Heart left ventricle (tissue), 16 donors: ENCODE measurements at places on chromosomes 1 and 21. TPM values are rescaled to one million over a fixed set of nuclear protein-coding genes. Genes with fewer than 3 reads are reported as not detected.
A peak's percentile ranks its signal among the peaks of the same experiment; 100 is the strongest.

The DISC1 gene
- total RNA-seq, result 12.8 TPM

The CNTN2 gene
- not detected for total RNA-seq

The NPR1 gene
- total RNA-seq, result 24.7 TPM

The ADPRS gene
- 16.4 TPM for total RNA-seq

The KRTAP12-1 gene
- not detected for total RNA-seq

The MAP10 gene
- 4.8 TPM for total RNA-seq

The DIO1 gene
- total RNA-seq, result not detected

The KCNK2 gene
- not detected for total RNA-seq

- DNase-seq, result no peak
Observed at GRCh38 chr1:36487906-36488305, 5.2 kb upstream of the CSF3R start.

DNA sequence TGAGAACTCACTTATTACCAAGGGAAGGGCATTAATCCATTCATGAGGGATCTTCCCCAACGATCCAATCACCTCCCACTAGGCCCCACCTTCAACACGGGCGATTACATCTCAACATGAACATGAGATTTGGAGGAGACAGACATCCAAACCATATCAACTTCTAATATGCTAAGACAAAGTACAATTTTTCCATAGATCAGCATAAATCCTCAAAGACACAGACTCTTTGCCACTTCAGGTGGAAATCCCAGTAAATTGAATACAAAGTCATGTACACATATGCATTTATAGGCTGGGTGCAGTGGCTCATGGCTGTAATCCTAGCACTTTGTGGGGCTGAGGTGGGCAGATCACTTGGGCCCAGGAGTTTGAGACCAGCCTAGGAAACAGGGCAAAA lies 18.8 kb upstream of the CXADR start:
- DNase-seq, result no peak

GRCh38 chr1:81754424-81754823 lies 46.3 kb upstream of the ADGRL2 start:
- DNase-seq, result no peak

GRCh38 chr1:214864896-214865688 lies 217.4 kb upstream of the KCNK2 start:
- no peak for DNase-seq

GRCh38 chr1:11691302-11691914 lies at the start of gene DRAXIN:
Gene DRAXIN (plus strand): TSS chr1:11691710. CDS start chr1:11706259, 14,549 bp downstream.
- DNase-seq, result no peak

DNA sequence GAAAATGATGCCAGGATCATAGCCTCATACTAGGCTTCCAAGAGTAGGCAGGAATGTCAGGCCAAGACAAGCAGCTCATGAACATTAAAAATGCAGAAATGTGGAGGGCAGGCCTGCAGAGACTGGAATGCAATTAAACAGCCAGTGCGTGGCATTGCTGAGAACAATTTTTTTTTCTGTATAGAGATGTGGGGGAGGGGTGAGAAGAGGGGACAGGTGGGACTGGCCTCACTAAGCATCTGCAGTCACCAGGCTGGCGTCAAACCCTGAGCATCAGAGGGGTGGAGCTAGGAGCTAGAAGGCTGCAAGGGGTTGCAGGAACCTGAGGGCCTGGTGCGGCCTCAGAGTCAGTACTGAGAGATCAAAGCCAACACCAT lies 114.1 kb downstream of the TNR start:
- no peak for DNase-seq

DNA sequence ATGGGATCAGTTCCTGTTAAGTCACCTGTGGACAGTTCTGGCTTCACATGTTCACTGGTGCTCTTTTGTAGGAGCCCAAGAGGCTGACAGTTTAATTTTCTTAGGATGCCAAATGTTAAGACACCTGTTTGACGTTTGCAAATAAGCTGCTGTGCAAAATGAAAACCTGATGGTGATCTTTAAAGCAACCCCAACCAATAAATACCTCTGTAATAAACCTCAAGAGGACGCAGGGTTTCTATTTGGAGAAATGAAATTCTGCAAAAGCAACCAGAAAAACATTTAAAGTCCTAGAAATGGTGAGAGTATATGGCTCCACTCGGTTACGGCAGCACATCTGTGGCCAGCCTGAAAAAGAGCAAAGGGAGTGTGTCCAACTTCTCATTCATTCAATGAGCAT lies 5.7 kb upstream of the RHEX start:
- DNase-seq, result no peak

DNA sequence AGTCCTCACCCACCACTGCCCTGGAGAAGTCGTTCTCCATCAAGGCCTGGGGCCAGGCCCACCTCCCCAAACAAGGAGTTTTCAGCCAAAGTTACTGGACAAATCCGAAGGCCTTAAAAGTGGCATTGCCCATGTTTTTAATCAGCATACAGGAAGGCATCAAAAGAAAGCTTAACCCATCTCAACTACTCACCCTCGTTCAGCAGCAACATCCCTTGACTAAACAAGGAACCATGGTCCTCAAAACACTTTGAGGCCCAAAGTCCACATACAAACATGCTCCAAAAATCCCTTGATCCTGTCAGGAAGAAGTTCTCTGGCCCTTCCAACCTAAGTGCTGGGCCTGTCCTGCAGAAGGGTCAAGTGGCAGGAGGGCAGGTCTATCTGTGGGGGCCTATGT lies 1.6 kb downstream of the CAPZB start:
- no peak for DNase-seq

DNA sequence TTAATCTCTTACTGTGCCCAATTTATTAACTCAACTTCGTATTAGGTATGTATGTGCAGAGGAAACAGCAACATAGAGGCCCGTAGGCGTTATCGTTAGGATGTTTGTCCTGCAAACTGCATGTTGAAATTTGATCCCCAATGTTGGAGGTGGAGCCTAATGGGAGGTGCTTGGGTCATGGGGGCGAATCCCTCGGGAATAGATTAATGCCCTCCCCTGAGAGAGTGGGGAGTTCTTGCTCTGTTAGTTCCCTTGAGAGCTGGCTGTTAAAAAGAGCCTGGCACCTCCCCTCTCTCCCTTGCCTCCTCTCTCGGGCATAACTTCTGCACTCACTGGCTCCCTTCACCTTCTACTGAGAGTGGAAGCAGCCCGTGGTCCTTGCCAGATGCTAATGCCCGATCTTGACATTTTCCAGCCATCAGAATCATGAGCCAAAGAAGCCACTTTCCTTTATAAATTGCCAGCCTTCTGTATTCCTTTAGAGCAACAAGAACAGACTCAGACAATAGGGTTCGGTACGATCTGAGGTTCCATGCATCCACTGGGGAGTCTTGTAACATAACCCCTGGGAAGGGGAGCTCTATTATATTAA lies 149.0 kb upstream of the RAB4A start:
- DNase-seq, result no peak

DNA sequence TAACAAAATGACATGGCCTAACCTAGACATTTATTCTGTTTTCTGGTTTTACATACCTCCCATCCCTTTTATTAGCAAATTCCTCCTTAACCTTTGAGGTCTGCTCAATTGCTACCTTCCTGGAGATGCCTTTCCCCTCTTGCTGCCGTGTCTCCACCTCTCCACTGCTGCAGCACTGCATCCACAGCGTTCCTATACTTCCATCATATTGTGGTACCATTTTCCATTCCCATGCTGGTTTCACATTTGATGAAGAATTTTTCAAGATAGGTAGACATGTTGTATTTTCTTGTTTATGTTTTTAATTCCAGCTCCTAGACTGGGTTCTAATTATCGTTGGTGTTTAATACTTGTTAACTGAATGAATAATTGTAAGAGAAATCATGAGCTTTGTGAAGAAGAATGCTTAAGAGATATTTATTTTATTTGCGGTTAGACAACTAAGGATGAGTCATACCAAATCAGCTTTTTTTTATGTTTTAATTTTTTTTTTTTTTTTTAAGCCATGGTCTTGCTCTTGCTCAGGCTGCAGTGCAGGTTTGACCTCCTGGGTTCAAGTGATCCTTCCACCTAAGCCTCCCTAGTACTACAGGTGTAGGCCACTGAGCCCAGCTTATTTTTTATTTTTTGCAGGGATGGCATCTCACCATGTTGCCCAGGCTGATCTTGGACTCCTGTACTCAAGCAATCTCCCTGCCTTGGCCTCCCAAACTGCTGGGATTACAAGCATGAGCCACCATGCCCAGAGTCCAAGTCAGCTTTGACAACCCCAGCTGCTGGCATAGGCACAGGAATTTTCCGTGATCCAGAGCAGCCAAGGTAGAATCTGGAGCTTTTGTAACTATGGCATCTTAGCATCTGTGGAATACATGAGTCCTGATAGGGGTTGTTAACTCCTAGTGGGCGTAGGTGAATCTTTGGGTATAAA lies 44.0 kb downstream of the ATP6V1G3 start:
- DNase-seq, result no peak

DNA sequence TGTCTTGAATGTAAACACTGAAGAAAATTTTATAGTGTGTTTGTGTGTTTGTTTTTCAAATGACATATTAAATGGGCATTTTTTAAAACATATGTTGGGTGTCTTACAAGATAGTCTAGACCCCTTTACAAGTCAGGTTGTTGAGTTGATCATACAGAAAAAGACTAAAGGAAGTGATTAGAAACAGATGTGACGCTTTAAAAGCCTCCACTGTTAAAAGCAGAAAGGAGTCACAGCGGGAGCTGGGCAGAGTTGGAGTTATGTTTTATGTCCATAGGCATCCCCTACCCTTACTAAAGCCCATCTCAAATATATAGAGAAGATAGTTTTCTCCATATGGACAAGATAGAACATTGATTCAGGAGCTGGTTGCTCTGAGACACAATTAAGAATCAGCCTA lies 393.9 kb downstream of the PLPP3 start:
- no peak for DNase-seq

DNA sequence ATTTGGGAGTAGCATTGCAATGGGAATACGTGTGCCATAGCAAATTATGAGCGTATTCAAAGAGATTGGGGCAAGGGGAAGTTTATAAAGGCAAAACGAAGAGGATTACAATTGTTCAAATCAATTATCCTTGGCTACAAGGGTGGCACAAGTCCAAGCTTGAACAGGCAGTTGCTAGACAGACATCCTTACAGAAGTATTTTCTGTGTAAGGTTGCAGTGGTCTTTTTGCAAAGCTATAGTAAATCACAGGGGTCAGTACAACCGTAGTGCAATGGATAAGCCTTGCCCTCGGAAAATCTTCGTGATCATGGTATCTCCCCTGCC lies 37.4 kb upstream of the HAO2 start:
- DNase-seq, result no peak

GRCh38 chr1:40712997-40713396 lies 21.5 kb downstream of the NFYC start:
- peak; percentile 33 for DNase-seq

DNA sequence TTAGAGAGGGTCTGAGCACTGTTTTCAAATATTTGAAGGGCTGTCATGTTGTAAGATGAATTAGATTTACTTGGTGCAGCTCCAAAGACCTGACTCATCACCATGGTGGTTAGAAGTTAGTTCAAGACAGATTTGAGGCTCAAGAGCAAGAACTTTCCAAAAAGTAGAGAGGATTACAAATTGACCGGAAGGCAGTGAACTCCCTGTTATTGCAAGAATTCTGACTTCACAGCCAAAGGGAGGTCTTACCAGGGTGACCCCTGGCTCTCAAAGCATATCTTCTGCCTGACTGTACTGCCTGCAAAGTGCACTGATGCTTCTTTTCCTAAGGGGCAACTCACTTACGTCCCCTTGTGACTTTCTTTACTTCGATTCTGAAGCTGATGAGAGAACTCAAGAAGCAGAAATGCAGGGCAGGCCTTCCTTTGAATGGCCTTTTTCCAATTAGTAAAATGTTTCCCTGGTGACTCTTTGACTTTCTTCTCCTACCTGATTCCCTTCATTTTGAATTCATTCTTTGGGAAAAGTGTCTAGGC lies 86.4 kb downstream of the NAV1 start:
- no peak for DNase-seq

GRCh38 chr1:110875216-110875731 lies 2.3 kb downstream of the CD53 start:
- no peak for DNase-seq

DNA sequence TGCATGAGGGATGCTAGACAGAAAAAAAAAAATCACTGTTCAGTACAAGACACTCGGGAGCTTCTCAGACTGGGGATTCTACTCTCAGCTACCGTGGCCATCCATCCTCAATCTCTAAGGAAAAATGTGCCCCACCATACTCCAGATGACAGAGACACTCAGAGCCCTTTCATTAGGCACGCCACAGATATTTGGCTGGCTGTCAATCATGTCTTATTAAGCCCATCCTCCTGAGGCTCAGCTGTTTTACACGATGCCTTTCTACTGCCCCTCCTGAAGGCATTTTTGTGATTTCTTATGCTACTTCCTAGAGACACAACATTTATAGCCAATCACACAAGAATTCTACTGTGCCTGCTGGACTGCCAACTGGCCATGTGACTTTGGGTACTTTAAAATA lies 92.9 kb downstream of the KIF14 start:
- no peak for DNase-seq

- DNase-seq, result no peak
Observed at GRCh38 chr1:241666419-241666818, 14.3 kb downstream of the WDR64 start.

DNA sequence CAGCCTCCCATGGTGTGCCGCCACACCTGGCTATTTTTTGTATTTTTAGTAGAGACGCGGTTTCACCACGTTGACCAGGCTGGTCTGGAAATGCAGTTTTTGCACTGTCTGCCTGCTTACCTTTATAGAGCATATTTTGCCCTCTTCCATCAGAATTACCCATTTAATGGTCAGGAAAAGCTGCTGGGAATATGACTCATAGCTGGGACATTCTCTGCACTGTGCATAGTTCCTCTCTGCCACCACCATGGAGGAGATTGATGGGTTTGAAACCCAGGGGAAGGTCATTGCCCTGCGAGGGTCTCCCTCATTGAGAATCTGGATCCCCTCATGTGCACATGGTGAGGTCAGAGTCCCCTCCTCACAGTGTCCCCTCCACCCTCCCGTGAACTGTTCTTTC lies 32.1 kb downstream of the MX1 start:
- DNase-seq, result no peak

DNA sequence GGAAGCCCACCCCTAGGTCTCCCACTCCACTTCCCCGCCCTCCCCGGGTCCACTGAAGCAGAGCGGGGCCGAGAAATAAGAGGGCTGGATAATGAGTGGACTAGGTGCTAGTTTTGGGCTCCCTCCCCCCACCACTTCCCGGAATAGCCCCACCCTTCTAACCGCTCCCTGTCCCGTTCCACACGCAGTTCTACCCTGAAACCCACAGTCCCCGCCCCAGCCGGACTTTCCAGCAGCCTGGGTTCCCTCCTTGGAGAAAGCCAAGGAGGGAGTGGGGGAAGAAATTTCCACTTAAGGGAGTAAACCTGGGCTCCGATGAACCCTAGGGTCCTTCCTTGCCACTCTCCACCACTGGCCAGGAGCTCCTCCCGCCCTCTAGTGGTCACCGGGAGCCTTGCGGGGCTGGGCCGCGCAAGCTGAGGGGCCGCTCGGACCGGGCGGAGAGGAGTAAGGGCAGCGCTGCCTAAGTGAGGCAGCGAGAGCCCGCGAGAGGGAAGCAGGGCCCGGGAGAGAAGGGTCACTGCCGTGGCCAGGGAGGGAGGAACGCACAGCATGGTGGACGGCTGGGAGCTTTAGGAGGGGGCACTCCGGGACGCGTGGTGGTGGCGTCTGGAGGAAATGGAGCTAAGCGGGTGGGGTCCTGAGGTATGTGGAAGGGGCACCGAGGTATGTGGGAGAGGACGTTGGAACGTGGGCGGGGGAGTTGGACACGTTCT lies 14.3 kb downstream of the THBS3 start:
- peak; percentile 87 for DNase-seq
